ENCODE measurements at places on chromosomes 5 and 9.
A peak's percentile ranks its signal among the peaks of the same experiment; 100 is the strongest.

GRCh38 chr9:127980706-127981558 lies at the start of gene EEIG1:
EEIG1 (minus strand) TSS chr9:127980989; CDS start chr9:127980137, 852 bp downstream.
- DNase-seq: peak; percentile 94

DNA sequence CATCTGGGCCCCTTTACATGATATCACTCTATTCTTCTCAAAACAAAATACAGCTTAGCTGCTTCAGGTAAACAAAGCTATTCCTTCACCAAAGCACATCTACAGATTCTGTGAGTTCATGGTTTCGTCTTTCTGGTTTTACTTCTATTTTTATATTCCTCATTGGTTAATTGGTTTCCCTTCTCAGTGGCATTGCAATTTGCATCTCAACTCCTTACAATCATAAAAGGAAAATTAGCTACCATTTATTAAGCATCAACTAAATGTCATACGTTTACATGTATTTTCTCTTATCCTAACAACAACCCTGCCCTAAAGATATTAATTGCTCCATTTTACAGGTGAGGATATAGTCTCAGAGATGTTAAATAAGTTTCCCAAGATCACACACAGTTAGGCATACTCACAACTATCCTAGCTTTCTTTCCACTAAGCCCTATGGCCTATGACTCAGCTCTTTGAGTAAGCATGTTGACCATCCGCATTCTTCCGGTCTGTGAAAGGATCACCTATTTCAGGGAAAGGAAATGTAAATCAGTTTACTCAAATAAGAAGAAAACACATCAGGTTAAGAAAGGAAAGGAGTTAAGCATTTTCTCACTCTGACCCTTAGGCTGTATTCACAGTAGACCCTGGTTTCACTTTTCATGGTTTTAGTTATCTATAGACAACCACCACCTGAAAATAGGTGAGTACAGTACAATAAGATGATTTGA lies 146.1 kb downstream of the CAAP1 start:
- DNase-seq: peak; percentile 70

- DNase-seq: no peak
Measured at GRCh38 chr5:140041099-140041491, 2.0 kb downstream of the NRG2 start.

DNA sequence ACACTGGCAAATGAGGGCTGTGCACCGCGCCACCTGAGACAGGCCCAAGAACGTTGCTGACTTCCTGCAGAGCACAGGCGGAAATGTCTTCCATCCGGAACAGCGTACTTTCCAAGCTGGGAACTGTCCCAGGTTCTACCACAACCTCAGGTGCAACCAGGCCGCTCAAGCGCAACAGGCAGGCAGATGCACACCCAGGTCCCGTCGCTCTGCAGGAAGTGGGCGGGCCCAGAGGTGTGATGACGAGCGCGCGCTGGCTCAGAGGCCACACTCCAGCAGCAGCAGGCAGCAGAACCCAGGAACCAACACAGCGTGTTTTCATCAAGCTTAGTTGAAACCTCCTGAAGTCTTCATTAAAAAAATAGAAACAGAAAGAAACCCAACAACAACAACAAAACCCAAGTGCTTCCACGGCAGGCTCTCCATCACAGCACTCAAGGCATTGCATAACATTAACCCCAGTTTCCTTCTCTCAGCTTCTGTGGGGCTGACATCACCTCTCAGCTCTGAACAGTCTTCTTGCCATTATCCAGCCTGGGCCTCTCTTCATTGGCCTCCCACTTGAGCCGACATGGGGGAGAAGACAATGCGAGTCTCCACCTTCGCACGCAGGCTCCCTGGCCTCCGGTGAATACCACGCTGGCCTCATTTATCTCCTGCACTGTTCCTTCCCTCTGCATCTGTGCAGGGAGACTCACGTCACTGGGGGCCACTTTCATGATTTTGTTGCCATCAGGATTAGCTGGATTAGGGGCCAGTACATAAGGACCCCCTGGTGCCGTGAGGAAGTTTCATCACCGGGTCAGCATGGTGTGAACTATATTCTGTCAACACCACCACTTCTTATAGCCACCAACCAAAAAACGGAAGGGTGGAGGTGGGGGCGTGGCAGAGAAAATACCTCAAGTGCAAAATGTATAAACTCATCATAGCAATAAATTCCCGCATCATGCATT lies 22.1 kb downstream of the PTCH1 start:
- DNase-seq: peak; percentile 94

DNA sequence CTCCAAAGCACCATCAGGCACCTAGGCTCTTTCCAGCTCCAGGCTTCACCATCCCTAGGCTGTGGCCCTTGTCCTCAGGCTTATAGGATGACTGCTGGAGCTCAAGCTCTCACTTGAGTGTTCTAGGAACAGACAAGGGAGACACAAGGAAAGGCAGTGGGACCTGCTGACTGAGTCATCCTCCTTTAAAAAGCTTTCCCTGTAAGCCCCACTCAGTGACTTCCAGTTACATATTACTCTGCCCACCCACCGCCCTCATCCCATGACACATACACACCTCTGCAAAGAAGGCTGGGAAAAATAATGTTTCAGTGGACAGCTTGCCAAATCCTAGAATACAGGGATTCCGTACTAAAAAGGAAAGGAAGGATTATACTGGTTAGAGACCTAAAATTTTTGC lies 154.2 kb upstream of the ZNF366 start:
- DNase-seq: no peak

DNA sequence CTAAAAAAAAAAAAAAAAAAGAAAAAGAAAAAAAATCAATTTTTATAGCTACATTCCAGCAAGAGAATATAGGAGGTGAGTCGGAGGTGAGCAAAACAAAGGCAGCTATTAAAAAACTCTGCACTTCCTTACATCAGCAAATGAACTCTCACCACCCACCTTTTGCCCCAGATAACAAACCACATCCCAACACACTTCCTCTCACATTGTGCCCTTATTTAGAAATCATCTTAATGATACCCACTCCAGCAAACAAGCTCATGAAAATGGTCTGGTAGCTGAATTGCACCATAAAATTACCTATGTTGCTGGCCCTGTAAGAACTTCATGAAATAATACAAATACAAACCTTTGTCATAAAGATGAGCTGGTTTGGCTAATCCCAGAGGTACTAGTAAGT lies 82.9 kb downstream of the CEMIP2 start:
- peak; percentile 40 for DNase-seq

DNA sequence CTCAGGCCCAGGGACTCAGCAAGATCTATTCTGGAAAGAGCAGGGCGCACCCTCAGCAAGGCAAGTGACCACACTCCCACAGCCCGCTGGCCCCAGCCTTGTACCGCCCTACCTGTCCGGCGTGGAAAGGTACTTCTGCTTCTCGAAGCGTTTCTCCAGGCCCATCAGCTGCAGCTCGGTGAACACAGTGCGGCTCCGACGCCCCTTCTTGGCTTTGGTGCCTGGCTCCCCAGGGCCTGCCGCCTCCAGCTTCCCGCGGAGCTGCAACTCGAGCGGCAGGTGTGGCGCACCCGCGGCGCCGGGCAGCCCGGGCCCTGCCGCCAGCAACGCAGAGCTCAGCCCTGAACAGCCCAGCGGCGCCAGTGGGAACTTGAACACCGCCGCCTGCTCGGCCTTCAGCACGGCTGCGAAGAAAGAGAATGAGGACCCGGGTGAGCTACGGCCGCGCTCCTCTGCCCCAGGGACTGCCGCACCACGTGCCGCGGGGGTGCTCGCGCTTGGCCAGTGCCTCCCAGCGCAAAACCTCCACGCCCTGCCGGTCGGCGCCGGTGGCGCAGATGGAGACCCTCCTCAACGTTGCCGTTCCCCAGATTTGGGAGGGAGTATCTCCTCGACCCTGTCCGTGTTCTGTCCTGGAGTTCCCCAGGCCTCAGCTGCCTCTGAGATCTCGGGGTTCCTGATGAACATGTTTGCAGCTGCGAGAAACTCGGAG lies 2.2 kb downstream of the BARX1 start:
- no peak for DNase-seq

- no peak for DNase-seq
Measured at GRCh38 chr9:134501761-134502265, 139.8 kb upstream of the COL5A1 start.

- DNase-seq: no peak
Measured at GRCh38 chr5:93513298-93513697, 67.7 kb downstream of the NR2F1-AS1 start.

- DNase-seq: no peak
Measured at GRCh38 chr9:91488341-91488740, 64.7 kb upstream of the NFIL3 start.

- DNase-seq: no peak
Measured at GRCh38 chr5:102294886-102295395, 1.1 kb downstream of the SLCO4C1 start.

DNA sequence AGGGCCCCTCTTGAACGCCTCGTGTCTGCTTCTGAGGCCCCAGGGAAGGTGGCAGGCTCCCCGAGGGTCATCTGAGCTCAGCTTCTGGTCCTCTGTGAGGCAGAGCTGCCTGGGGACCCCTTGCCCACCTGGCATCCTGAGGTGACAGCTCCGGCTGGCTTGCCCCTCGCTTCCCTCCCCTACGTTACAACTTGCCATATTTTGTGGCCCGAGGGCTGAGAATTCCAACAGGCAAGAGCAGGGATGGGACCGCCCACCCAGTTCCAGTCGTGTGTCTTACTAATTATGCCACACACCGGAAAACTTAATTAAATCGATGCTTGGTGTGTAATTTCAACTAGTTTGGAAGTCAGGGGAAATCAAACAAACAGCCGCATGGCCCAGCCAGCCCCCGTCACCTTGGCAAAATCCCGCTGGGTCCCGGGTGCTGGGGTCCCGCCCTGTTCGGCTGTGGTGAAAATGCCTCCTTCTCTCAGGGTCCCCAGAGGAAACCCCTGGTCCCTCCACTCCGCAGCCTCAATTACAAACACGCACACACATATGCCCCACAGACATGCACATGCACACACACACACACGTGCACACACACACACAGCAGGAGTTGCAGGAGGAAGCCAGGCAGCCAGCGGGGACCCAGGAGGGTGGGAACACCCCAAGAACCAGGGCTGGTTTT lies 221.0 kb upstream of the IER5L start:
- no peak for DNase-seq

DNA sequence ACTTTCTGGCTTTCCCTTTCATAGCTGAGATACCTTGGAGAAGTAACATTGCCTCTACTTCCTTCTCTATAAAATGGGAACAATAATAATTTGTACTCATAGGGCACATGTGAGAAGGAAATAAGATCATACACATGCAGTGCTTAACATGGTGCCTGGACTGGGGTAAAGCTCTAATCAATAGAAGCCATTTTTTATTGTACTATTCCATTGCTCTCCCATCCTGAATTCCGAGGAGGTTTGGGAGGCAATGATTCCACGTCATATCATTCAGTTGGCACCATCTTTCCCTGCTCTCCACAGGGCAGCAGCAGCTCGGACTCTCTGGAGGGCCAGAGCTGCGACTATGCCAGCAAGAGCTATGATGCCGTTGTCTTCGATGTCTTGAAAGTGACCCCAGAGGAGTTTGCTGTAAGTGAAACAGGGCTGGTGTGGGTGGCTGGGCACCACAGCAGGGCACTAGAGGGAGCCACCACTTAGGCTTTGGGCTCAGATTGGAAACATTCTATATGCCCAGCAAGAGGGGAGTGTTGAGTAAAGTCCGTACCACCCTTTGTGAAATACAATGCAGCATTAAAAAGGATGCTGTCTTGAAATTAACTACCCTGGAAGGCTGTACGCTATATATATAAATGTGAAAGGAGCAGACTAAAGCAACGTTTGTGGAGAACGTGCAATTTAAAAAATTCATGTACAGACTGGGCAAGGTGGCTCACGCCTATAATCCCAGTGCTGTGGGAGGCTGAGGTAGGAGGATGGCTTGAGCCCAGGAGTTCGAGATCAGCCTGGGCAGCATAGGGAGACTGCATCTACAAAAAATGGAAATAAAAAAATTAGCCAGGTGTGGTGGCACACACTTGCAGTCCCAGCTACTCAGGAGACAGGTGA lies 51.2 kb downstream of the RALGPS1 start:
- peak; percentile 44 for DNase-seq

DNA sequence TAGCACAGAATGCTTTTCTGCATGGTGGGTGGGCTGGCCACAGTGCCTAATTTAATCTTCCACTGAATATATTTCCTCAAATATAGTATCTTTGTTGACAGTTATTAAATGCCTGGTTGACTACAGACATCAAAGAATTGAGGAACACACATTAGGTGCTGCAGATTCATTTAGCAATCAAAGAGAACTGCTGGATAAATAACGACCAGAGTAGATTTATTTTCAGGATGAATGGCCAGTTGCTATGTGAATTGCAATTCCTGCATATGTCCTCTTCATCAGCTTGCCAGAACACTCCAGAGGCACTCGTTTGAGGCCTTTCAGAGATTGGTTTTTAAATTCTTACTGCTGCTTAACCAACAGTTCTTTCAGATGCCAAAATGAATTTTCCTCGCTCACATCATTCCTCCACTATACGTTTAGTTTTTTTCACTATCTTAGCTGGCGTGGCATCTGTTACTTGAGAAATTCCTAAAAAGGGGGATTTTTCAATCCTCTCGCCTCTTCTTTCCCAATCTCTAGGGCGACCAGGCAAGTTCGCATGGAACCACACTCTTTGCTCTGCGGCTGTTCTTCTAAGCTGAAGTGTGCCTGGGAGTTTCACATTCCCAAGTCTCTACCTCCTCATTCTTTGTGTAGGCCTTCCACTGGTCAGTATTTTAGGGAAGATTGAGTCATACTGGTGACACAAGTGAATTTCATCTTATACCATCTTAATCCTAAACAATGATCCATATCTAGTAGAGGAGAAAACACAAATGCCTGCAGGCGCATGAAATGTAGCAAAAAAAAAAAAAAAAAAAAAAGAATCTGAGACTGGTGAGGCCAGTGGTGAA lies 237.1 kb upstream of the NMUR2 start:
- DNase-seq: no peak

DNA sequence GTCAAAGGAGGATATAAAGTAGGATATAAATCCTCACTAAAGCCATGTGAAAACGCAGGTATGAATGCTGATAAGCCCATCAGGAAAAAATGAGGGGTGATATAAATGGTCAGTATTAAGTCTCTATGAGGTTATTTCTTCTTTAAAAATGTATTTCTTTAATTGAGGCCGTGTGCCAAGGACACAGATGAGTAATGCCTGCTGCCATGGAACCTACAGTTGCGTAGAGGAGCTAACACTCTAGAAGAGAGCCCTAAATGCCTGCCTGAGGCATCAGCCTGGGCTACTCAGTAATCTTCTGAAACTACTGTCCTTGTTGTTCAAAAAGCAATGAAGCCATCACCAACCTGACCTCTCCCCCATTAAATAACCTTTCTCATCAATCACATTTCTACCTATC lies 84.9 kb downstream of the KLHL3 start:
- no peak for DNase-seq

DNA sequence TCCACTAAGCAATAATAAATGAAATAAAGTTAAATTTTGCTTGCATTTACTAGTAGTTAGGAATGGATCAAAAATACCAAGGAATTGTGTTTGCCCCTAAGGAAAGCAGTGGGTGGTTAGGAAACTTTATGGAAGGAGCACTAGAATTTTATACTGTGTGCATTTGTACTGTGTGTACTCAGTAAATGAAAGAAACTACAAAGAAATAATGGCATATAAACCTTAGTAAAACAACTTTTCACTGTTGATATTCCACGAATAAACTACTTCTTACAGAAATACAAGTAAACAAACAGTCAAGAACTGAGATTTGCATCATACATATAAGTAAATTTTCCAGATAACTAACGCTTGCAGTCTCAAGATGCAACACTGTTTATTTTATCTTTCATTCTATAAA lies 103.7 kb upstream of the PARP8 start:
- no peak for DNase-seq

GRCh38 chr9:76045221-76045620 lies 154.7 kb downstream of the PCSK5 start:
- DNase-seq: no peak

GRCh38 chr9:126330536-126330935 lies 3.9 kb downstream of the MVB12B start:
- no peak for DNase-seq
